Right atrium auricular region (tissue), 2 donors: ENCODE measurements at places on chromosomes 12 and 14.

GRCh38 chr14:69749956-69750355 is 17.0 kb upstream of the SRSF5 start:
- DNase-seq = no peak

DNA sequence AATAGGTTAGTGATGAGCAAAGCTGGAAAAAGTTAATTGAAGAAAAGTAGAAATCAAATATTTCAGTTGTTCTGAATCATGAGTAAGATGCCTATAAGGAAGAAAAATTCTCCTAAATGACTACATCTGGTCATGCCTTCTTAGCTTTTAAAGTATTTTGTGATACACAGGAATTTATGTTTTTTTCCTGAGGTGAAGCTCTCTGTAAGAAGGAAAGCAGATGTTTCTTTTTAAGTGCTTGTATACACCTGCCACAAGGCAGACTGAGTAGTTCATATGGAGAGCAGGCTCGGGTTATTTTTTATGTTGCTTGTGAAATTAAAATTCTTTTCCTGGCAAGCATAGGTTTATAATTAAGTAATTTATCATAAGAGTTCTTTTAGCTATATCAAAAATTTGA is 275.2 kb downstream of the RAD51B start:
- DNase-seq = no peak

DNA sequence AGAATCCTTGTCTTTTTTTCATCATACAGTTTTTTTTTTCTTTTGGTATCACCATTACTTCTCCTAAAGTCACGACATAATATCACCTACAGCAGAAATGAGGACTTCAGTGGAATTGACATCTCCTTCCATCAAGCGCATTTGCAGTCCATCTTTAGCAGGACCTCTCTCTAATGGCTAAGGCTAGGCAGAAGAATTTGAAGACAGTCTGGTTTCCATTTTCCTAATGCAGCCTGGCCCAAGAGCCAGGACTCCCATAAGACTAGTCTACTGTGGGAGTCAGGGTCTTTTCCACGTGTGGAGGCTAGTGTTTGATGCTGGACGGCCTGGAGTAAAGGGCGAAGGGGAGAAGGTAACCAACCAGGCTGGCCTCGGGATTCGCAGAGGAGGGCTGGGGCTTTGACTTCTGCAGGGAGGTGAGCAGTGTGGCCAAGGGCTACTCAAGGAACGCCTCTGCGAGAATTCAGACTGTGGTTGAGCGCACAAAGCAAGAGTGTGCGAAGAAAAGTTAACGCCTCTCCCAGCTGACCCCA is 769 bp upstream of the ZNF740 start:
- no peak for DNase-seq

GRCh38 chr12:92133795-92134637 is 11.6 kb downstream of the BTG1 start:
- DNase-seq = no peak

DNA sequence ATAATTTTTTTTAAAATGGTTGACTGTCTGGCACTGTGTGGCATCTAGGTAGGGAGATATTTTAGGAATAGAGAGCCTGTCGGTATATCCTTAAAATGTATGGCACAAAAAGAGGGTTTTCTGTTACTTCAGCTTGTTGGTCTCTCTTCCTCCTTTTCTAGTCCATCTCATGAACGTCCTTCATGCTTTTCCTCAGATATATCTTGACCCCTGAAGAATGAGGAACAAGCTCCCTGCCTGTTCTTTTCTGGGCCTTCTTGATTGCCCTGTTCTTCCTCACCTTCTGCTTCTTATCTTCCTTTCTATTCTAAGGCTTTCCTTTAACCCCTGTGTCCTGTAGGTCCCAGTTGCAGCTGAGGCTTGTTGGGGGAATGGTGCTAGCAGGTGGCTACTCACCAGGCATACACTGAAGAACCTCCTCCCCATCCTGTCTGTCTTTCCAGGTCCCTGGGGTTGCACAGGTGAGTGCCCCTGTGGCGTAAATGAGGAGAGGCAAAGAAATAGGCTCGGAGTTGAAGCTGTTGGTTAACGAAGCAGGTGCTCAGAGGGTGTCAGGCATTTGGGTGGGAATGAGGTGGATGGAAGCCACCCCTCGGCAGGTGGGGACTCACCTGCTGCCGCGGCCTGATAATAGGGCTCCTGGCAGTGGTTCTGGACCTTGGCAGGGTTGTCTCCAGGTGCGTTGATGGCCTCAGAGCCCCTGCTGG is 7.2 kb upstream of the C1R start:
- no peak for DNase-seq
